Left colon (tissue), 2 donors: ENCODE measurements at places on chromosomes 2 and 18.

DNA sequence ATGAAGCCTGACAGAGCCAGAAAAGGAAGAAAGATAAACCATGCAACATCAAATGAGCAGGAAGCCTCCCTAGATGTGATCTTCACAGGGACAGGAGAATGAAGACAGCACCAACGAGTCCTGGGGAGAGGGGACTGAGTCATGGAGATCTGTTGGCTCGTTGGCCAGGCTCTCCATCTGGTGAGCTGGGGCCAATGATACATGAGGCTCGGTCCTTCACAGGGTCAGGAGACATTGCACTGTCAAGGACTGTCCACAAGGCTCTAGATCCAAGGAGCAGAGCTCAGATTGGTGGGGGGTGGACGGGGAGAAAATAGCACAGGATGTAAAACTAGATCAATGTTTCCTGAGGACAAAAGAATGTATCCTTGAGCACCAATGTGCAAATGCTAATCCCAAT is 735 bp downstream of the CD207 start:
- no peak for DNase-seq

DNA sequence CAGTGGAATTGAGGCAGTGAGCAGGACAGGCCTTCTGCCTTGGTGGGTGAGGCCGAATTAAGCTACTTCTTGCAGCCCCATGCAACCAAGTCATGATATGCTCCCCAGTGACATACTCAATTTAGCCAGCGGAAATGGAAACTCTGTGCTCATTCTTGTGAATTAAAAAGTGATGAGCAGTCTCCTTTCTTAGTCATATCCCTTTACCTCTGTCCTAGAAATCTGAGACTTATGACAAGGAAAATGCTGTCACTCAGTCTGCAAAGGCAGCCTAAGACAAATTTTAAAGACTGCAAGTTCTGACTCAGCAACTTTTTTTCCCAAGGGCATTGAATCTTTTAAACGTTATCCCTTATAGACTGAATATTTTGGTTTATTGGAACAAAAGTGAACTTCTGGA is 218.2 kb downstream of the SH3BP4 start:
- DNase-seq: no peak

DNA sequence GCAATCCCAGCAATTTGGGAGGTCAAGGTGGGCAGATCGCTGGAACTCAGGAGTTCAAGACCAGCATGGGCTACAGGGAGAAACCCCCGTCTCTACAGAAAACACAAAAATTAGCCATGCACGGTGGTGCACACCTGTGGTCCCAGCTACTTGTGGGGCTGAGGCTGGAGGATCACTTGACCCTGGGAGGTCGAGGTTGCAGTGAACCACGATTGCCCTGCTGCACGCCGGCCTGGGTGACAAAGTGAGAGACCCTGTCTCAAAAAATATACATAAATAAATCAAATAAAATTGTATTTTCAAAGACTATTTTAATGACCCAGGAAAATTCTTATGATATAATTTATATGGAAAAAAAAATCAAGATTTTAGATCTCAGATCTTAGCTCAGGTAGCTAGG is 191.5 kb downstream of the ZFP36L2 start:
- no peak for DNase-seq

DNA sequence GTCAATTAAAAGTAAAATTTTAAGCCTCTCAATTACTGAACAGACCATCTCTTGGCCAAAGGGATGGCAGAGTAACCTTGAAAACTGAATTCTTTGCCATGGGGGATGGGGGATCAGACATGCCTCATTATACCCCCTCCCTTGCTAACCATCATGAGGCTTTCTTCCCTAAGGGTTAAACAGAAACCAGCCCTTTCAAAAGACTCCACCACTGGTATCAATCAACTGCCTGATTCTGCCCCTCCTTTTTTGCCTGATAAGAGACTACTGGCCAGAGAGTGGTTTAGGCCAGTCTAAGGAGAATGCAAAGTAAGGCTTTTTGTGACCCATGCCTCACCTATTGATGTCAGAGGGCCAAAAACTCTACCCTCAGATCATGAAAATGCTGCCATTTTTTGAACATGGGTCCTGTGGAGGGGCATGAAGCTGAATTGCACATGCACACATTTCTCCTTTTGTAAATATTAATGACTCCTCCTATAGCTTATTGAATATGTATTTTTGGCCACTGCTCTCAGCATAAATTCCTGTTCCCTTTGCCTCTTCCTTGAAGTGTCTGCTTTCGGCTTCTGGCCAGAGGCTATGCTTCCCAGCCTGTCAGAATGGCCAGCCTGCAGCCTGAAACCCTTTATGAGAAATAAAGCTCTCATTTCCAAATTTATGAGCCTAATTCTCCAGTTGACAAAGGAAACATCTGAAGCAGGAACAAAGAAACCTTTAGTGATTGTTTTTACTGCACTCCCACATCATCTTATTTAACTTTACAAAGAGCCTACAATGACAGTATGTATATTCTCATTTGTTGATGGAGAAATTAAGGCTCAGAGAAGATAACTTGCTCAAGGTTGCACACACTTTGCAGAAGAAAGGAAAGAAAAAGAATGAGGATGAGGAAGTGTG is 270.7 kb upstream of the CELF4 start:
- no peak for DNase-seq

DNA sequence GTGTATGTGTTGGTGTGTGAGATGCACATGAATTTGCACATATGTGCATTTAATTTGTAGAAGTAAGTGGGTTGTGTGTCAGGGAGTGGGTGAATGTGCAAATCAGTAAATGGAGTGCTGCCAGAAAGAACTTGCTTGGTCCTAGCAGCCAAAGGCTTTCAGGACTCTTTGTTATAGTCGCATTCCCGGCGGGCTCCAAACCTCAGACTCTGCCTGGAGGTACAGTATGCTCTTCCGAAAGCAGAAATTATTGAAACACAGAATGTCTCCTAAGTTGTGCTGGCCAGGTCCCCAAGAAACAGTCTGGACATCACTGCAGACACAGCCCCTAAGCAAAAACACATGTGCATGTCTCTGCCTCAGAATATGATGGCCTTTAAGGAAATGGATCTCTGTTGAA is 232.4 kb downstream of the INSIG2 start:
- DNase-seq: no peak

GRCh38 chr2:64668542-64668941 is 14.8 kb upstream of the SERTAD2 start:
- no peak for DNase-seq

DNA sequence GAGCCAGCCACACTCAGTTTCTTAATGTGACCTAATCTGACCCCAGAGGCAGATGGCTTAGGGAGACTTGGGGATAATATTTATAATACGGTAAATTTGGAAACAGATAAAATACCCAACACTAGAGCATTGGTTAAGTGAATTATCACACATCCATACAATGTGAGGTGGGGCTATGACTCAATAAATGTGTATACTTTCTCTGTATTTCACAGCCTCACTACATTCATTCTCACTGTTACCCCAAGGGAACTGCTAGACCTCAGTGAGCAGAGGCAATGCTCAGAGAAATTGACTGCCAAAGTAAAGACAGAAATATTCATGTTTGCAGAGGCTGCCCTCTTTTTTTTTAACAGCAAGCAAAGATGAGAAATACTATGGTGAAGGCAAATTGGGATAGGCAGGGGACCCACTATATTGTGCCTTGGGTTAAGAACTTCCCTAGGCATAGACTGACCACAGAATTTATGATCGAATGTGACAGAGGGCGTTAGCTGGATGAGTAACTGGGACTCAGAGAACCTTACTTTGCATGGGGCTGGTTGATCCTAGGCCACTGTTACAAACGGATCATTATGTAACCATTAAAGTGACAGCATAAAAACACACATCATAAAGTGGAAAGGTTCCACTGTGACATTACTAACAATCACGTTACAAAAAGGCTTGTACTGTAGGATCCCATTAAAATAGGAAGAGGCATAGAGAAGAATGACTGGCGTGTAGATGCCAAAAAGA is 246.0 kb upstream of the LYPD1 start:
- DNase-seq: no peak

DNA sequence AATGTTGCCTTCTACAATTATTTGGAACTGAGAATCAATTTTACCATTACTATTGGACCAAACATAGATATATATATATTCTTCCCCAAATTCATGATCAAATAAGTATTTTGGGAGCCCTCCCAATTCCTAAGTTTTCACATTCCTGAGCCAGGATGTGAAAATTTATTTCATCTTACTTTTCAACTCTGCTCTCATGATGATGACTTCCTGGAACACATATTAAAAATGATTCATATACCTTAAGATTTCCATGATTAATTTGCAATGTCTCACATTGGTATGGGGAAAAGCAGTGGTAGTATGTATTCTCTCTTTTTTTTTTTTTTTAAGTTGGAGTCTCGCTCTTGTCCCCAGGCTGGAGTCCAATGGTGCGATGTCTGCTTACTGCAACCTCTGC is 596.1 kb upstream of the ZEB2 start:
- no peak for DNase-seq

DNA sequence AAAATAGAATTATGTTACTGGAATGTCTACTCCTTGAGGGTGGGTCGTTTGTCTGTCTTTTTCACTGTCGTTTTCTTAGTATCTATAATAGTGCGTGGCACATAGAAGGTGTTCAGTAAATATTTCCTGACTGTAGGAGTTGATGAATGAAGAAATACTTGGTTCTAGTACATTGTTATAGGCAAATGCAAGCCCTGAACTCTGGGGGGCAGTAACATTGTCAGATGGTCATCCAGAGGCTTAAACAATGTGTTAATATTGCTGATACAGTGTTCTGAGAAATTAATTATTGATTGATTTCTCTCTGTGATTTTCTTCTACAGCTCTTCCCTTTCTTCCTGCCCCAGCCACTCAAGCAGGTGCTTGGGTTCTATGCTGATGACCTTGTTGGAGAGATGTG is 24.4 kb upstream of the THOC1 start:
- DNase-seq: no peak

DNA sequence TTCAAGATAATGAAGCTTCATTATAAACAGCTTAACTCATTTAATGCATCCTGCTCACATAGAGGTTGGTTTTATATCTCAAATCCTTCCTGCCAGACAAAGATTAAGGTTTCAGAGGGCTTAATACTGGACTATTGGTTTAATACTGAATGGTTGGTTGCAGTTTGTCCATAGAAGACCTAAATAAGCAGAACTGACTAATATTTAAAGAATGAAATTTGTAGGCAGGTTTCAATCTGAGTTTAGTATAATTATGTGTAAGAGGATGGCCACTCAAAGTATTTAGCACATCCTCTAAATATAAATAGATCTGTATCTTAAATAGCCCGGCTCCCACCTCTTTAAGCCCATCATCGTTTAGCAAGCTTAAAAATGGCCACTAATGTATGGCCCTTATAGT is 92.5 kb downstream of the EPB41L5 start:
- no peak for DNase-seq

DNA sequence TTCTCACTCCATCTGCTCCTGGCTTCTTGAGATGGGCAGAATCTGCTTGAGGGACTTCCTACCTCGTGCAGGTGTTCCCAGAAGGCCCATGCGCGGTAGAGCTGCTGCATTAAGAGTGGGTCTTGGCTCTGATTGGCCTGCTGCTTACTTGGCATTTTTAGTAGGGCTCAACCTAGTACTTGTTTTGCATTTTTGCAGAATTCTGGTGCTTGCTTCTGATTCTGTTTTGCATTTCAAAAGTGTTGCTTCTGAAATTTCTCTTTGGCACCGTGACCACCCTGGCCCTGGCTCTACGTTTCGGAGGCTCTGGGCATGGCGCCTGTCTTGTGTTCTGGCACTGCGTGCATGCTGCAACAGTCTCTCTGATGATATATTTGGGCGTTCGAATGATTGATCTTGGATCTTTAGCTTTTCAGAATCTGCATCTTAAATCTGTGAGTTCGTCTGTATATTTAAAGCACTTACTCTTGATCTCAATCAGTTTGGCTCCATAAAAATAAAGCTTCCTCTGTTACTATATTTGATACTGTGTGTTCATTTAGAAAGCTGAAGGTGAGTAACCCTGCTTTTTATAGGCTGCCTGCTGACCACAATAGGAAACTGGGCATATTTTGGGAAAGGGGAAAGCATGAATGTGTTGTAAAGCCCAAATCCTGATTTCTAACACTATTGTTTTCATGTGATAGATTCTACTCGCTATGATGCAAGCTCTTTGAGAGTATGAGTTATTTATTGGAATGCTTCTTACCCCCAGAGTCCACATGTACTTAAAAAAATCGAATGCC is 22.2 kb downstream of the EFR3B start:
- DNase-seq: no peak

DNA sequence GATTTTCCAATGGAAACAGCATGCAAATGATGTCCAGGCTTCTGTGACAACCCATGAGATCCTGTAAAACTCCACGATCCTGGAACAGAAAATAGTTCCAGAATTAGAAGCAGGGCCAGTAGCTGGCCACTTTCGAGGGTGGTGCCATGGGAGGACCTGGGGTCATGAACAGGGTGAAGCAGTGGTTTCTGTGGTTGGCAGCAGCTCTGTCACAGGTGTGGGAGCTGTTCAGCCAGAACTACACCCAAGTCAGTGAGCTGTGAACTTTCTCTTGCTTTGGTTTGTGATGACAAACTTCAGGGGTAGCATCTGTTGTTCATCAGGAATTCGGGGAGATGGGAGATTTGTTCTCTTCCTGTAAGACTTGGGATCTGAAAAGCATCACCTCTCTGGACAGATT is 314.4 kb upstream of the NT5C1B start:
- DNase-seq: no peak

GRCh38 chr18:34913837-34914661 is 127.2 kb upstream of the MAPRE2 start:
- no peak for DNase-seq

GRCh38 chr18:2897448-2898185 is 50.8 kb downstream of the EMILIN2 start:
- DNase-seq: peak; percentile 10

DNA sequence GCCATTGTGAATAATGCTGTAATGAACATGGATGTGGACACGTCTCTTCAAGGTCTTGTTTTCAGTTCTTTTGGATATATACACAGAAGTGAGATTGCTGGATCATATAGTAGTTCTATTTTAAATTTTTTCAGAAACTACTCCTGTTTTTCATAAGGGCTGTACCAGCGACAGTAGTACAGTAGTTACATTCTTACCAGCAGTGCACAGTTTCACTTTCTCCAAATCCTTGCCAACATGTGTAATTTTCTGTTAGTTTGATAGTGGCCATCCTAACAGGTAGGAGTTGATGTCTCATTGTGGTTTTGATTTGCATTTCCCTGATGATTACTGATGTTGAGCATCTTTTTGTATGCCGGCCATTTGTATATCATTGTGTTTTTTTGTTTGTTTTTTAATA is 81.7 kb downstream of the EPC2 start:
- no peak for DNase-seq

DNA sequence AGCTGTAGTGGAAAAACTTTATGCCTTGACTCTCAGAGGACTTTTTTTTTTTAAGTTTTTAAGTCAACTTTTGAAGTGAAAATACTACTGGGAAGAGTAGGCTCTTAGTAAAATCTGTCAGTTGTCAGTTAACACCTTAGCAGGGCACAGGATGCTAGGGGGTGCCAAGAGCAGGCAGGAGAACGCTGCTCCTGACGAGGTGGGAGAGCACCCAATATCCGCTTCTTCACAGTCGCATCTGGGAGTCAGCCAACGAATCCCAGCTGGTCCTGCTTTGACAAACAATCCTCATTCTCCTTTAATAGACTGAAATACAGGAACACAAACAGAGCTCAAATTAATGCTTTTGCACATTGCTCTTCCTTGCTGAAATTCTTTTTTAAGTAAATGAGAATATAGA is 709.5 kb upstream of the ACVR2A start:
- no peak for DNase-seq
